NCI-H187 treated with DMSO at 0.1 percent for 48 hours (cell line): ENCODE measurements at places on chromosomes 12 and 14.
A peak's percentile ranks its signal among the peaks of the same experiment; 100 is the strongest.

DNA sequence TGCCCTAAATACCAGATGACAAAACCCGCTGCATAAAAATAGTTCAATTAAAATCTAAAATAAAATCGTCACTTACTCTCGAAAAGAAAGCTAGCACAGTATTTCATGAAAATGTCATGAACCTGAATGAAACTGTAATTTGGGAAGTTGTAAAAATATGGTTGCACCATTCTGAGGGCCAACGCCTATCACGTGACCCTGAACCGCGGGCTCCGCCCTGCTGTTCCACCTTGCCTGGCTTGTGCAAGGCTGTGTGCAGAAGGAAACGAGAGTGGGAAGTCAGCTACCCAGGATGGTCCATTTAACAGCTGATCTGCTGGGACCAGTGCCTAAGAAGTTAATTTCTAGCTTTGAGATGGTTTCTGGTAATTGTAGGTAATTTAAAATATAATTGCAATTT is 91.7 kb upstream of the BMP4 start:
- DNase-seq: no peak

GRCh38 chr12:86744547-86745212 is 488.5 kb upstream of the MGAT4C start:
- DNase-seq: peak; percentile 29

DNA sequence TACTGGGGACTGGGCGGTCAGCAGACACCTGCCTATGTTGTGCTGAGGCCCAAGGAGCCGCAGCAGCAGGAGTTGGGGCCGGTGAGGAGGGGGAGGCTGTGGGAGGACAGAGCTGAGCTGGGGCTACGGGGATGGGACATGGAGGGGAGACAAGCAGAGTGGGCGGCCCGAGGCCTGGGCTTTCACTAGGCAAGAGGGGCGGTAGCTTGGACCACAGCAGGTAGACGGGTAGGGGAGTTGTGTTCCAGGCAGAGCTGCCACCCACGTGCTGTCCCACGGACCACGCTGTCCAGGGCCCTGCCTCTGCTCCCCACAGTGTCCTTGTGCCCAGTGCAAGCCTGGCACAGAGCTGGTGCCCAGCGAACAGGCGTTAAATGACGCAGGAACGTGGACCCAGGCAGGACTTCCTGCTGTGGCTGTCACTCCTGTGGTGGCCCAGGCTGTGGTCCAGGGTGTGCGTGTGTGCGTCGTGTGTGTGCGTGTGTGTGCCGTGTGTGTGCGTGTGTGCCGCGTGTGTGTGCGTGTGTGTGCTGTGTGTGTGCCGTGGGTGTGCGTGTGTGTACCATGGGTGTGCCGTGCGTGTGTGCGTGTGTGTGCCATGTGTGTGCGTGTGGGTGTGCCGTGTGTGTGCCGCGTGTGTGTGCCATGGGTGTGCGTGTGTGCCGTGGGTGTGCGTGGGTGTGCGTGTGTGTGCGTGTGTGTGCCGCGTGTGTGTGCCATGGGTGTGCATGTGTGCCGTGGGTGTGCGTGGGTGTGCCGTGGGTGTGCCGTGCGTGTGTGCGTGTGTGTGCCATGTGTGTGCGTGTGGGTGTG is 6.8 kb downstream of the CEP170B start:
- no peak for DNase-seq

- DNase-seq: no peak
Observed at GRCh38 chr14:78673845-78674244, 503.7 kb downstream of the NRXN3 start.

GRCh38 chr12:77229640-77230442 is 164.5 kb upstream of the E2F7 start:
- DNase-seq: no peak

GRCh38 chr12:128570191-128571065 is 253.3 kb downstream of the SLC15A4 start:
- no peak for DNase-seq

GRCh38 chr12:128829861-128830504 is 6.2 kb upstream of the SLC15A4 start:
- no peak for DNase-seq

DNA sequence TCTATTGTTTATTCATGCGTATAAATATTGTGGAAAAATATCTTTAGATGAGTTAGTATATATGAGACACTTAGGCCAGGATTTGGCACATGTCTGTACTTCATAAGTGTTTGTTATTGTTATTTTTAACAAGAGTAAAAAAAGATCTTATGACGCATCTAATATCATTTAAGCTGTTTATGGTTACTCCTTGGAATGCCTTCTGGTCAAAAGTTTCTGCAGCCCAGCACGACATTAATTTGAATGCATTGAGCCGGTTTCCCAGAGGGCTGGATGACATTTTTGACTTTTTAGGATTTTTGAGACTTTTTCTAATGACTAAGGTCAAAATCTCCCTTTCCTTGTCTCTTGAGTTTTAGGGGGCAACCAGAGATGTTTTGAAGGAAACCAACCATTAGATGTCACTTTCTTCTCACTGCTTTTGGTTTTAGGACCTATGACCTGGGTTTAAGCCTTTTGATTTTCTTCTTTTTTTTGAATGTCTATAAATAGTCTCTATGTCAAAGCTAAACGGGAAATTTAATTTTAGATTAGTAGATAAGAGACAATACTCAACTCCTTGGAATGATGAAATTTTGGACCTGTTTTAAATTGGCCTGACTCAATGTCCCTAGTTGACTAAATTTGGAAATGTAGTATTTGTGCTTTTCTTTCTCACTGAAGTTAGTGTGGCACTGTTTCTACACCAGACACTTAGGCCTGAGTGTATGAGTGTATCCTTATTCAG is 215.5 kb downstream of the AEBP2 start:
- DNase-seq: no peak

- DNase-seq: no peak
Observed at GRCh38 chr12:905261-906031, 44.0 kb downstream of the RAD52 start.

GRCh38 chr12:68977335-68977734 is 44.4 kb upstream of the CPM start:
- DNase-seq: no peak

DNA sequence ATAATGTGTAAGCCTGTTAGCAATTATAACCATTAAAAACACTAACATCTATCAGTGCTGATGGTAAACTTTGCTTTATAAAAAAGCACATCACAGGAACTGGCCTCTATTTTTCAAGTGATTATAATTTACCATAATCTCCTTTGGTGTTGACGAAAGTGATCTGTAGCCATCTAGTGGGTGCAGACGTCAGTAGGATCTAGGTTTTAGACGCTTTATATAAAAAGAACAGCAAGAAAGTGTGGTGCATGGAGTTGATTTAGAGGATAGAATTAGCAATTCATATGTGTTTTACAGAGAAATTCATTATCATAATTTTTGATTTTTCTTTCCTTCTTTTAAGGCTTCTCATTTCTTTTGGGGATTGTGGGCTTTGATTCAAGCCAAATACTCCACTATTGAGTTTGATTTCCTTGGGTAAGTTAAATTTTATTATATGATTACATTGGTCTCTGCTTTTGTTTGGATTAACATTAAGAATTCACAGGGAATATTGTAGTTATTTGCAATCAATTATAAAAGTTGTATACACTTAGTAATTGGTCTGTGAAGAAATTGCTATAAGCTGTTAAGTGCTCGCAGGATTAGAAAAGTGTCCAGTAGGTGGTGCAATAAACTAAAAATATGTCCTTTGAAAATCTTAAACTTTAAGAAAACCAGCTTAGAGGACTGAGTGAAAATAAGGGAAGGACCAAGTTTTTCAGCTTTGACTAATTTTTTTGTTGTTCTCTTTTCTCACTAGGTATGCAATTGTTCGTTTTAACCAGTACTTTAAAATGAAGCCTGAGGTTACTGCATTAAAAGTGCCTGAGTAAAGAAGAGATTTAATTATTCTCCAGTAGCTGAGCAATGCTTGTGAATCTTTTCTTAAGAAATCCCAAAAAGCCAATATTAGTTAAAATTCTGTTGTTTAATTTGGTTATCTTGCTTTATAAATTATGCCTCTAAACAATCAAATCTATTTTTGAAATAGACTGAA is 59.5 kb downstream of the ETNK1 start:
- DNase-seq: no peak

- no peak for DNase-seq
Observed at GRCh38 chr12:105977652-105978051, 161.1 kb downstream of the NUAK1 start.

- DNase-seq: no peak
Observed at GRCh38 chr12:1629338-1630132, 504 bp downstream of the WNT5B start.

DNA sequence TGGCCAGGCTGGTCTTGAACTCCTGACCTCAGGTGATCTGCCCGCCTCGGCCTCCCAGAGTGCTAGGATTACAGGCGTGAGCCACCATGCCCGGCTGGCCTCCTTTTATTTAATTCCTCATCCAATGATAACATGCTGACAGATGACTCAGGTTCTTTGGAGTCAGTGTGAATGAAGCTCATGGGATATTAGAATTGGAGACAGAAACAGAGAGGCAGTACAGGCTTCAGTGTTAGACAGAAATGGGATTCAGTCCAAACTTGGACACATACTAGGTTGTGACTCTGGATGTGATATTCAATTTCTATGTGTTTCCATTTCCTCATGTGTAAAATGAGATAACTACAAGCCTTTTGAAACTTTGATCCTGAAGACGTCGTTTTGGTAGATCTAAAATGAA is 47.3 kb downstream of the PDE3A start:
- no peak for DNase-seq

DNA sequence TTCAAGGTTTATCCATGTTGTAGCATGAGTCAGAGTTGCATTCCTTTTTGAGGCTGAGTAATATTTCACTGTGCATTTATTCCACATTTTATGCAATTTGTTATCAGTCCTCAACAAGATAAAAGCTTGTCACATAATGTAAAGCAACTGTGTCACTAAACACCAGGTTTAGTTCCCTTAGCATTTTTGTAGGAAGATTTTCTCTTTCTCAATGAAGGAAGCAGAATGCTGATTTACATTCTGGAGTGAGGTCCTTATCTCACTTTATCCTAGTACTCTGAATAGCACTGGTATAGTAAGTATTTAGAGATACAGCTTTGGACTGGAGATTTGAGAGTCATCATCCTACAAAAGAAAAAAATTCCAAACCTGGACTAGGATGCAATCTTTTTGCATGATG is 9.8 kb upstream of the EXD2 start:
- no peak for DNase-seq

DNA sequence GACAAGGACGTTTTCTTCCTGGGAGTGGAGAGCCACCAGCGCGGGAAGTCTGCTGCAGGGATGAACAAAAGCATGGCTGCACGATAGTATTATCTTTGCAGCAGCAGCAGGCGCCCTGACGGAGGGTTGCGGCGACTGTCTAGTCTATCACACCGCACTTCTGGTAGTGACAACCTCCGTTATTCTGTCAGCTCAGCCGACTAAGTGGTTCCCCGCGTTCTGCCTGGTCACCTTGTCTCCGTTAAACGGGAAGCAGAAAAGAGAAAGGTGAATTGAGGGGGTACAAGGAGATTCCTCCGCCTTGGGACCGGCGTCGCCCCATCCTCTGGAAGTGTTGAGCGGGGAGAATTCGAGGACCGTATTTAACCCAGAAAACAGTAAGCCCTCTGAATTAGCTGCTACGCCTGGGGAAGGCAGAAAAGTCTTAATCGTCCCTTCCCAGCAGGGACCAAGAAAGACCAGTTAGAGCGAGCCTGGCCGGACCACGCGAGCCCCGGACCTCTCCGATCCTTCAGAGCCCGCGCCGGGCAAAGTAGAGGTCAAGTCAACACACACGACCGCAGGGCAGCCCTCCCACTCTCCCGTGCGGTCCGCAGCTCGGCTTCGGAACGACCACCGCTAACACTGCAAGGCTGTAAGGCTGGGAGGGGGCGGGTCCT is 536 bp upstream of the DAAM1 start:
- peak; percentile 24 for DNase-seq

- DNase-seq: peak; percentile 57
Observed at GRCh38 chr12:4855121-4855924, 54.4 kb upstream of the KCNA1 start.

GRCh38 chr14:72744416-72745120 is 149.3 kb downstream of the DPF3 start:
- no peak for DNase-seq

DNA sequence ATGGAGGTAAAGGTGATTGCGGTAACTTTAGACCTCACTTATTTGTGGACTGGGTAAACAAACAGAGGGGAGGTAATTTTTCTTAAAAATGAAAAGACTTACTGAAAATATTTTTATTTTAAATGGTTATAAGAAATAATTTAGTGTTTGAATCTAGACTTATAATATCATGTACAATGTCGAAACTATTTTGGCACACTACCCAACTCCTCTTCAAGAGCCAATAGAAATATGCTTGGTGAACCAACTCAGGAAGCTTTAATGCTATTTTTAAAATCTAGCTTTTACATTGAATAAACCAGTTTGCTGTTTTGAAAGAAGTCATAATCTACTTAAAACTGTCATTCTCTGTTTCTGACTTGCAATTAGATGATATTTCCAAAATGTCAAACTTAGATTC is 175.8 kb upstream of the NPAS3 start:
- DNase-seq: no peak

- no peak for DNase-seq
Observed at GRCh38 chr14:63857466-63858030, 4.7 kb downstream of the SYNE2 start.

- DNase-seq: no peak
Observed at GRCh38 chr12:117466677-117467362, 105.4 kb upstream of the NOS1 start.
